ENCODE measurements at places on chromosomes 5 and 9.

DNA sequence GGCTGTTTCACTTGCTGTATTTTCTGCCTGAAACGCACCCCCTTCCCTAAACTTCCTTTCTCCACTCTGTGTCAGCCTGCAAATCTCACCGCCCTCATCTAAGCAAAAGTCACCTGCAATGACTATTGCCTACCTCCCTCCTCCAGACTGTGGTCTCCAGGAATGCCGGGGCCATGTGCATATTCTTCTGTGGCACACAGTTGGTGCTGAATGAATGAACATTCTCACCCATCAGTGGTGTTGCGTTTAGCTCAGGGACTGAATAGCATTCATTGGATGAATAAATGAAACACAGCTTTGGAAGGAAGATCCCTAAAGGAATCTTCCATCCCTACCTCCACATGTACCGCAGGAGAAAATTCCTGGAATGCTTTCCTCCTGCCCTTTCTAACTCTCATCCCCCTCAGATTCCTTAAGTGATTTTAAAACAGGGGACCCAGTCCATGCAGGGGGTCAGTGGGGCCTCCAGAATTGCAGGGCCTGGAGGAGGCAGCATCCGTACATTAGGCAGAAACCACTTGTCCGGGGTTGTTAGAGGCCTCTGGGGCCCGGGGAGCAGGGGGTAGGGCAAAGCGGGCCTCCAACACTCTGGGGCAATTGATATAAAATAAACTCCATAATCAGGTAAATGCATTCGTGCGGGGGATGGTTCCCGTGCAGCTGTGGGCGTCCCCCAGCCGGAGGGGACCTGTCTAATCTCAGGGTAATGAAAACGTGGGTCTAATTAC, 28.3 kb upstream of the PTGS1 start:
- no peak for DNase-seq

DNA sequence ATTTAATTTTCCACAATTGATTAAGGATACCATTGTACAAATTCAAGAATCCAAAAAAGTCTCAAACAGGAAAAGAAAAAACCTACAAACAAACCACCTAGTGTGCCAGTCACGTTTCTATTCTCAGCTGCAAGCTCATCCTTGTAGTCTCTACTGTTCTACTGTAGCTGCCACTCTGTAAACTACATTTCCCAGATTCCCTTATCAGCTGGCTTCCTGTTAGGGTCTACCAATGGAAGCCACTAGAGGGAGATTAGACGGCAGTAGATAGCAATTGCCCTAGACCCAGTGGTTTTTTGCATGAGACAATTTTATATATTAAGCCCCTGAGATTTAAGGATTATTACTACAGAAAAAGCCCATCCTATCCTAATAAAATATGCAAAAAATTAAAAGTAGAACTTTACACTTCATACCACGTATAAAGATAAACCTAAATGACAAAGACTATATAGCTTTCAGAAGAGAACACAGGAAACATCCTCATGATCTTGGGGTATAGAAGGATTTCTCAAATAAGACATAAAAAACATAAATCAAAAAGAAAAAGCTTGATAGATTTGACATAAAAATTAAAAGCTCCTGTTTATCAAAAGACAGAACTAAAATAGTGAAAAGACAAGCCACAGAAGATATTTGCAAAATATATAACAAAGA, 37.4 kb downstream of the P4HA2 start:
- no peak for DNase-seq

DNA sequence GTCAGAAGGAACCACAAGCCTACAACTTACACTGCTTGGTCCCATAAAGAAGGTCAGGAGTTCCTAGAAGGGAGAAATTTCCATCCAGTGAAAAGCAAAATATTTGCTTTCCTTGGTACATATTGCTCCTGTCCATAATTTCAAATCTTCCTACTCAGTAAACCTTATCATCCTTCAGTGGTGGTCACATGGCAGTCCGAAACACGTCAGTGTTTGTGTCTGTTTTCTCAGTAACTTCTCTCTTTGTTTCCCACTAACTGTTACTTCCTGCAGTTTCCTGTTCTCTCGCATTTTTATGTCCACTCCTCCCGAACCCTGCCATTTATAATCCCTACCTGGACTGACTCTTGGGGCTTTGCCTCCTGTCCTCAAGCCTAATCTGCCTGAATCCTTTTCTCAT, 129.1 kb downstream of the FANCC start:
- DNase-seq = no peak

DNA sequence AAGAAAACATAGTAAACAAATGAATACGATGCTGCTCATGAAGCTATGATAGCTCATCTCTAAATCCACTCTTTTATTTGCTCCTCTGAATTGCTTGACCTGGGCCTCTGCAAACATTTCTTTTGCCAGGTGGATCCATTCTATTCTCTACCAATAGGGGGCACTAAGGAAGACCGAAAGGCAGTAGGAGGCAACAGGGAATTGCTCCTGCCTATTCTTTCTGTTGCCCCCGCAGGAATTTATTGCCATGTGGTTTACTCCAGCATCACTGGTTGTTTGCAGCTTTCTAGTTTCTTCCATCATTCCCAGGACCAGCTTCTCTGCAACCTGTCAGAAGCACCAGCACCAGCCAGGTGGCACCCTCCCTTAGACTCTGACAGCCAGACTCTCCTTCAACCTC, 5.3 kb downstream of the GAPT start:
- no peak for DNase-seq

DNA sequence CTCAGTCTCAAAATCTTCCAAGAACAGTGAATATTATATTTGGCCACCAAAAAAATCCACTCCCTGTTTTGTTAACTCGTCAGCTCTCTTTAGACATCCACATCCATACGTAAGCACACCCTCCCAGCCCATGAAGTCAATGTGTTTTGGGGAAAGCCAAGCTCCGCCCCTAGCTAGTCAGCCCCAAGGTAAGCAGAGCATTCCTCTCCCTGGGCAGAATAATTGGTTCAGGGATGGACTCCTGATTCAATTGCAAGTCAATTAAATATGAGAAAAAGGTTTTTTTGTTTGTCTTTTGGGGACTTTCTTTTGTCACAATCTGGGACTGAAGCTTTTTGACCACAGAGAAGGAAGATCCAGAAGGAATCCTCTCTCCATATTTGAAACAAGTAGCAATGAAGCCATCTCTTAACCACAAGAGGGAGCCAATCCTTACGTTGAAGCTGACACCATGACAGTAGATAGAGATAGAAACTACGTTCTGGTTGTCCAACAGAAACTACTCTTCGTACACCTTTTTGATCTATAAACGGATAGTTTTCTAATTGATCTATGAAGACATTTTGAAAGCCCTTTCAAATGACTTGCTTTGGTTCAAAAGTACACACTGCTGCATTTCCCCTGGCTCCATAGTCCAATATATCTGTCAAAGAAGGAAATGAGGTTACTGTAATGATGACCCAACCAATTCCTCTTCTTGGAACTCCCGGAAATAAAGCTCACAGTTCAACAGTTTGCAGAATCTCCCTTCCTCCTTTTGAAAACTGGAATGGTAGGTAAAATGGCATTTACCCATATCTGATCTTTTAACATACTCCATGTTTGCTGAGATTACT, 166.4 kb downstream of the TLE1 start:
- DNase-seq = no peak
